HuH-7 (cell line): ENCODE measurements at places on chromosomes 13 and 19.

DNA sequence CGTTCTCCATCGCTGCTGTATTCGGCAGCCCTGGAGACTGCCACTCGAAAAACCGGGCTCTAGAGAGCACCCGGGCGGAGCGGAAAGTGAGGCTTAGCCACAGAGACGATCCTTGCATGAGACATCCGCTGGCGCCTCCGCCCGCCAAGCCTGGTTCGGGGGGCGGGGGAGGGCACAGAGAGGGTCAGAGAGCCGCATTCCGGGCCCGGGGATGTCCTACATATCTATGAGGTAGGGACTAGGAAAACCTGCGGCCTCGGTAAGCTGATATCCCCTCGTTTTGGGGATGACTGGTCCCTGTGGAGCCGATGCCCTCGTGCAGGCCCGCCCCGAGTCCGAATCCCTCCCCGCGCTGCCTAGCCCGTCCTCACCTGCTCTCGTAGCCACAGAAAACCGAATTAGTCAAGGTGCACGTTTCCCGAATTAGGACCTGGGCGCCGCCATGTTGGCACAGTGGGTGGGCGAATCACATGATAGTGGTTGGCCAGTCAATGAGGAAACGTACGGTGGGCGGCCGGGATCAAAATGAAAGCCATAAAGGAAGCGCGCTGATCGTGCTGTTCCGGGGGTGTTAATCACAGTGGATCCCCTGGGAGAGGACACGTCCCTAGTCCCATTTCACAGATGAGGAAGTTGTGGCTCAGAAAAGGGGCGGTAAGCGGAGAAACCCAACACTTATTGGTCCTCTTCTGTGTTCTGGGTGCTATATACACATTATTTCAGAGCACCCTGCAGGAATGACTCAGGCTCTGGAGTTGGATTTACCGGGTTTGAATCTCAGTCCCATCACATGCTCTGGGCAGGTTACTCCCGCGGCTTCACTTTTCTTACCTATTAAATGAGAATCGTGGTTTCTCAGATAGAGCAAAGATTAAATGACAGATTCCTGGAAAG, at the start of gene TRMT1:
TRMT1 (minus strand) TSS at position 459 of the 894 bp plus-strand sequence; CDS start at position 118, 341 bp downstream.
- peak; percentile 98 for DNase-seq

DNA sequence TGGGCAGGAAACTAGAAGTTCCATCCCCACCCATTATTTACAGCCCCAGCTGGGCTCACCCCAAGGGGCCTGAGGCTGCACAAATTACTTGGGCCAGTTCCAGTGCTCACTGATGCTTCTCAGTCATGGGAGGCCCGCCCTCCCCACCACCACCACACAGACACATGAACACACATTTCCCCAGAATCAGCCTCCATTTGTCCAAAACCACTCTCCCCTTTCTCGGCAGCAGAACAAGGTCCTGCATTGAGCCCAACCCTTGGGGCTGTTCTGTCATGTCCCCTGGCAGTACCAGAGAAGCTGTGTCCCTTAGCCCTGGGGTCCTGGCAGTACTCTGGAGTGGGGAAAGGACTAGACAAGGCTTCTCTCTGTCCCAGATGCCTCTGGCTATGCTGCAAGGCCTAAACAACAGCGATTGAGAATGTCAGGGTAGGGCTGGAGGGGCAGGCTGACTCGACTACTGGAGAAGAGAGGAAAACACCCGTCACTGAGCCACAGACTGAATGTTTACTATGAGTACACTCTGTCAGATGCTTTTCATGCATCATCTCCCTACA, 21.8 kb downstream of the SAMD4B start:
- no peak for DNase-seq

DNA sequence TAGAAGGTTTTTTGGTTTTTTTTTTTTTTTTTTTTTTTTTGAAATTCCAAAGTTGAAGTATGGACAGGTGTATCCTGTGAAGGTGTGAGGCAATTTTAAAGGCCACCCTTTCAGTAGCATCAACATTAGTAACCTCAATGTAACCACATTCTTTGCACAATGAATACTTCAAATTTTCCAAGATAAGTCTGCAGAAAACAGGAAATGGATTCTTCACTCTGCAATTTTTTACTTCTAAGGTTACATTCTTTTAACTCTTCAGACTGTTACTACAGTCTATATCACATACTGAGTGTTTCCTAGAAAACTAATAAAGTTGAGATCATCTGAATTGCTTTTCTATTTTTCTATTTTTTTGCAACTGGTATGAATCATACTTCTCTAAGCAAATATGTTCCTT, 569.0 kb upstream of the GPC6 start:
- DNase-seq: no peak

GRCh38 chr19:48959341-48960239, 4.9 kb downstream of the BAX start:
- no peak for DNase-seq

DNA sequence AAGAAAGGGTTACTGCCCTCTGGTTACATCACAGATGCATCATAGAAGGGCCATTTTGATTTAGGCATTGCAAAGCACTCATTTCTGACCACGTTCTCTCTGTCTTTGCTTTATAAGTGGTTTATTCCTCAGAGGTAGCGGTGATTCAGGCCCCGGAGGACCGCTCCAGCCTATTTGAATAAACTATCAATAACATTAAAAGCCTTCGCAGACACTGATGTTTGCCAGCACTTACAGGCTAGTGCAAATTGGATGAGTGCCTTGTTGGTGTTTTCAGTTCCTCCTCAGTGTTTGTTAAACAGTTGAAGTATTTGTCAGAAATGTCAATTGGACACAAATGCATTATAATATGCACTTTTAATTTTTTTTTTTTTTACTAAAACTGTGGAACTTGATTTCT, 120.2 kb downstream of the RXFP2 start:
- no peak for DNase-seq

- peak; percentile 84 for DNase-seq
Observed at GRCh38 chr19:50147462-50148423, 15.3 kb downstream of the IZUMO2 start.

DNA sequence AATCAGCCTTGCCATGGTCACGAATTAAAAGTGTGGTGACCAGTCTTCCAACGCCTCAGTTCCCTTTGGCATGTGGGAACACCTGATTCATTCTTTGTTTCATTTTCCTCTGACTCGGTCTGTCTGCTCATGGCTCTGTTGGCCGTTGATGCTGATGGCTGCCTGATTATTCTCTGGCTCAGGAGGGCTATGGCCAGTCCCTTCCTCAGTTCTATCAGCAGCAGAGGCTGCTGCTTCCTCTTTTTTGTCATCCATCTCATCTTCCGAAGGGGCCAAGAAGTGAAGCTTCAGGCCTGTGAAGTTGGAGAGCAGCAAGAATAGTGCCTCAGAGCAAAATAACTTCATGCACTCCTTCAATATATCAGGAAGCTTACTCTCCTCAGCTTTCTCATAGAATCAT, 9.5 kb upstream of the MLNR start:
- no peak for DNase-seq

GRCh38 chr13:94550062-94550738, 45.8 kb downstream of the TGDS start:
- DNase-seq: no peak

- DNase-seq: no peak
Observed at GRCh38 chr19:5192568-5192967, 148.0 kb downstream of the PTPRS start.

GRCh38 chr13:89502286-89502685, 1831.1 kb downstream of the SLITRK5 start:
- DNase-seq: no peak

DNA sequence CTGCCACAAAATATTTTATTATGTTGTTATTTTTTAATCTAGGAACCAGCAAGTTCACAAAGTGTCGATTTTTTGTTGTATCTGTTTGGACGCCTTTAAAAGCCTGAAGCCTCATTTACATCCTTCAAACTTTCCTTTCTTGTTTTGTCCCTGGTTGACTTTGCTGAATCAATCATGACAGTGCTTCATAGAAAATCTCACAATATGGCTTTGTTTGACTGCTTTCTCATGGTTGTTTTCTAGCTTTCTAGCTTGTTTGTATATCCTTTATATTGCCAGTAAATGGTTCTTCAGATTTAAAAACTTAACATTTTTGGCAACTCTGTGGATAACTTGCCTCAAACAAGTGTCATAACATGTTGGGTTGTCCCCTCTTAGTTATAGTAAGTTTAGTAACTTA, 84.1 kb upstream of the ATXN8OS start:
- DNase-seq: no peak

DNA sequence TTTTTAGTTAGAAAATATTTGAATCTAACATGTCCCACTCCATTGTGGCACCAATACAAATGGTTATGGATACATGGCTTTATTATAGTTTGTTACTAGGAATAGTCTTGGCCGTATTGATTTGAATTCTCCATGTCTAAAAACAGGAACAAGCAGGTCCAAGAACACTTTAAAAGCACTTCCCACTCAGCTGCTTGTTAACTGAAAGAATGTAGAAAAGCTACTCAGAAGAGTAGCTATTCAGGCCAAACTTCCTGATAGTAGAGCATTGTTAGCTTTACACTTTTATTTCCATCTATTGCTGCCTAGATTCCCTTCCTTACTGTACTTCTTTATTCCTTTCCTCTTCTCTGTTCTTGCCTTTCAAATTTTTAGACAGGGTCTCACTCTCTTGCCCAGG, 6.9 kb downstream of the PIBF1 start:
- no peak for DNase-seq

DNA sequence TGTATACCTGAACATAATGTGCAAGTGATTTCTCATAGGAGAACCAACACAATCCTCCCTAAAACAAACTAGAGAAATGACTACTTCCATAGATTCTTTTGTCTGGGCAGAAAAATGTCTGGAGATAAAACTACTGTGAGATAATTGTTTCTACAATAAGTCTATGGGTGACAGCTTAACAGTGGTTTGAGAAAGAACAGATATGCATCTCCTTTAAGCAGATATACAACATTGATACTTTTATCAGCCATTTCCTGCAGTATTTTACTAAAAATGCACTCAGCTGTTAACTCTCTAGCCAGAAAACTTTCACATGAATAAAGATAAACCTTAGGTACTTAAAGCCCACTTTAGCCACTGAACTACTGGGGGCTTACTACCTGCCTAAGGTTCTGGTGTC, 1132.4 kb downstream of the EFNB2 start:
- DNase-seq: no peak

GRCh38 chr19:5103812-5104410, 135.0 kb downstream of the KDM4B start:
- no peak for DNase-seq

- DNase-seq: no peak
Observed at GRCh38 chr13:108083056-108083455, 132.3 kb downstream of the LIG4 start.

- DNase-seq: peak; percentile 7
Observed at GRCh38 chr13:109586509-109587346, 199.7 kb downstream of the IRS2 start.
